Activated CD4-positive, alpha-beta T cell treated with anti-CD3 and anti-CD28 coated beads, Interleukin-2, Interleukin-6, amounts not matched to agents 100 ng/mL and 50 ng/mL, durations not matched to agents 16 hours and 8 hours (primary cell): ENCODE measurements at places on chromosomes 12 and 14.

DNA sequence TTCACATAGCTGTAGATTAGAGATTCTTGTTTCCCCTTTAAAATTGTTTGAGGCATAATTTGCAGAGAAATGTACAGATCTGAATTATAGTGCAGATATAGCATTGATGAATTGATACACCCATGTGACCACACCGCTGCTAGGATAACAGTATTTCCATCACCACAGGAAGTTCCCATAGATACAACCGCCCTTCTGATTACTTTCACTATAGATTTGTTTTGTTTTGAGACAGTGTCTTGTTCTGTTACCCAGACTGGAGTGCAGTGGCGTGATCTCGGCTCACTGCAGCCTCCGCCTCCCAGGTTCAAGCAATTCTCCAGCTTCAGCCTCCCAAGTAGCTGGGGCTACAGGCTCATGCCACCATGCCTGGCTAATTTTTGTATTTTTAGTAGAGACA, 8.8 kb upstream of the ASPG start:
- DNase-seq: peak; percentile 47

- DNase-seq: no peak
Measured at GRCh38 chr14:96138241-96138640, 66.4 kb upstream of the BDKRB2 start.

DNA sequence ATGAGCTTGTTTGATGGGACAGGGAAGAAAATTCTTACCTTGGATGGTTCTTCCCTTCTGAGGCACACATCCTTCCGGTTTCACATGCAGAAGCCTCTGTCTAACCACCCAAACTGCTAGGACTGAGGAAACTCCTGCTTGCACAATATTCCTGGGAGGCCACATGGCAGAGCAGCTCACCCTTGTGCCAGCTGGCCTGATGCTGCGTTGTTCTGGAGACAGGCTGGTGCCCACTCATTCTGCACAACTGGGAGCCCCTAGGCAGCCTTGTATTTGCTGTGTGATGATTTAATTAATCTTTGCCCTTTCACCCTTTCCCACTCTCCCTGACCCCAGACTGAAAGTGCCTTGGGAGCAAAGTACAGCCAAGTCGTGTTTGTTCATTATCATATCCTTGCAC, 130.8 kb downstream of the RTN1 start:
- no peak for DNase-seq

GRCh38 chr14:57981817-57982560, 116.1 kb upstream of the SLC35F4 start:
- DNase-seq: no peak

- no peak for DNase-seq
Measured at GRCh38 chr12:115771601-115772000, 505.9 kb downstream of the MED13L start.

DNA sequence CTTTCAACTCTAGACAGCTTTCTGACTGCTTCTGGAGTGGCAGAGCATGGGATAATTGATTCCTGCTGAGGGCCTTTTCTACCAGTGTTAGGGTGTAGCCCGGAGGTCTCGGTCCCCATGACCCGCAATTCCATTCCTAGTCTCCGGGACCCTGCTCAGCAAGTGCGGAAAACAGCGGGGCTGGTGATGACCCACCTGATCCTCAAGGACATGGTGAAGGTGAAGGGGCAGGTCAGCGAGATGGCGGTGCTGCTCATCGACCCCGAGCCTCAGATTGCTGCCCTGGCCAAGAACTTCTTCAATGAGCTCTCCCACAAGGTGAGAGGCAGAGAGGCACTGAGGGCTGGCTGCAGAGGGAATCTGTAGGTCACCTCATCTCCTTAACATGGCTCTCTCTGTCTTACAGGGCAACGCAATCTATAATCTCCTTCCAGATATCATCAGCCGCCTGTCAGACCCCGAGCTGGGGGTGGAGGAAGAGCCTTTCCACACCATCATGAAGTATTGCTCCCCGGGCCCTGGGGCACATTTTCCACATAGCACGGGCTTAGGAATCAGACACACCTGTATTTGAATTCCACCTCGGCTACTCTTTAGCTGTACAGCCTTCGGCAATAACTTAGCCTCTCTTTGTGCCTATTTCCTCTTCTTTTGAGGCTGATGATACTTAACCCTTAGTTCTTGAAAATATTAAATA, 5.6 kb upstream of the GAPDH start:
- DNase-seq: no peak

DNA sequence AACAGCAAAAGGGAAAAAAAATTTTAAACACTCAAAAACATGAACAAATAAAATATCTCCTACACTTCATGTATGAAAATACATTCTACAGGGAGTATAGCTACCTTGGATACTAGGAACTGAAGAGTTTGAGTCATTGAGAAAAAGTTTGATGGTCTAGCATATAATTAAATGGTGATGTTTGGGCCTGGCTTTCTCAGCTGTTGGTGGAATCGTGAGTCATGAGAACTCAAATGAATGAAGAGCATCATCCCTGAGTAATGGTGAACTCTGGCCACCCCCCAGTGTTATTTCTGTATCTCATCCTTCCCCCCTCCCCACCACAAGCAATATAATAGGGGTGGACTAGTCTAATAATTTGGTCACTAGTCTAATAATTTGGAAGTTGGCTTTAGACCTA, 6.7 kb upstream of the SLC6A15 start:
- no peak for DNase-seq

DNA sequence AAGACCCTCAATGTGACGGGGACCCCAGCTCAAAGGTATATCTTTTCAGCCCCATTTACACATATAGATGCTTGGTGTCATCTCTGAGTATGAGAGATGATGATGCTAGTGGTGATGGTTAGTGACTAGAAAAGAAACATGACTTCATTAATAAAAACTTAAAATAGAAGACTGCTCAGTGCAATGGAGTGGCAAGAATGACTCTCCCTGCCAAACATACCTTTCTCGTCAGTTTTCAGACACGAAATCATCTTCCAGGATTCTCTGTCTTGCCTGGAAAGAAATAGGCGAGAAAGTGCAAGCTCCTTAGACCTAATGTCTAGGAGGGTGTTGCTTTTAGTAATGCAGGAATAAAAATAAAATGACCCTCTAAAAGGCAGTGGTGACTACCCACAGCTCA, 71.7 kb downstream of the TPH2 start:
- no peak for DNase-seq

DNA sequence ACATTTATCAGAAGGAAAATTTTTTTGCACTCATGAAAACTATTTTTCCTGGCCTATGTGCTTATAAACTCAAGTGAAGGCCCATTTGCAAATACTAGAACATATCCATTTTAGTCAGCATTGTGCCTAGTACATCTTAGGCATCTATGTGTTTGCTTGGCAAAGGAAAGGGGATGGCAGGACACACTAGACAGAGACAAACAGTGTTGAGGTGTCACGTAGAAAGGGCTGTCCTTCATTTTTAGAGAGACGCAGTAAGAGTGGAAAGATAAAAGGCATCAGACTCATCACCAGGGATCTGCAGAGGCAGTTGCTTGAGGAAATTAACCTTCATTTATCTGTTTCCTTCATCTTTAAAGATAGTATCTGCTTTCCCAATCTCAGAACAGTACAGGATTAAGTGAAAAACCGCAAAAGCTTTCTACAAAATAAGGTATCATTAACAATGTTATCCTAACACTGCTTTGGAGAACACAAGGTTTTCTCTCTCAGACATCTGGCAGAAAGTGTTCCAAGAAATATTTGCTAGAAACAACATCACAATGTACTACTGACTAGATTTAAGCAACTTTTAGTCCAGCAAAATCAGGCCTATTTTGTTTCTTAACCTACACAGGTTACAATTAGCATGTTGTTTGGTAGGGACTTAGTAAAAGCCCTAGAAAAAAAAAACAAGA, 2.0 kb downstream of the YBX3 start:
- no peak for DNase-seq

GRCh38 chr14:73424453-73424852, 33.9 kb downstream of the NUMB start:
- no peak for DNase-seq

GRCh38 chr14:58109744-58110143, 42.3 kb downstream of the ARMH4 start:
- DNase-seq: no peak
